ENCODE measurements at places on chromosomes 12 and 14.

- DNase-seq = no peak
Observed at GRCh38 chr12:131380965-131381705, 329.8 kb upstream of the SFSWAP start.

- DNase-seq = no peak
Observed at GRCh38 chr14:80926397-80927082, 15.0 kb downstream of the CEP128 start.

GRCh38 chr14:91835920-91836843 is 31.2 kb downstream of the TC2N start:
- DNase-seq = peak; percentile 85

- no peak for DNase-seq
Observed at GRCh38 chr12:26162905-26163304, 32.5 kb upstream of the SSPN start.

GRCh38 chr14:30874120-30874998 is at the start of gene COCH:
TSS of gene COCH (plus strand) at chr14:30874559. CDS start at chr14:30874939, 380 bp downstream.
- no peak for DNase-seq

GRCh38 chr12:5778821-5779220 is 166.2 kb downstream of the ANO2 start:
- no peak for DNase-seq

GRCh38 chr12:111741235-111741812 is 25.4 kb upstream of the ALDH2 start:
- DNase-seq = no peak

DNA sequence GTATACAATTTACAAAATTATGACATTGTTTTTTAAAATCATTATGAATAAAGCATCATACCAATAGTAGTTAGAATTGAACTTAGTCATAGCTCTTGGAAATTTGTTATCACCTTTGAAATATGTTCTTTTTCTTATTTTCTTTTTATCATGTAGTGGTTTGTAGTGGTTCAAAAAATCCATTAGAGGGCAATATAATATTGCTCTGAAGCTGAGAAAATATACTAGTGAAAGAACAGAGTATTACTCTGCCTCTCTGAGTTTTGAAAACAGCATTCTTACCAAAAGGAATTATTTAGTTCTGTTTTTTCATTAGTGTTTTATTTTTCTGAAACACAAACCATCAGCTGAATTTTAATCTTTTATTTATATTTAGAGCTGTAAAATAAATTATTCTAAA is 76.2 kb downstream of the PDZRN4 start:
- DNase-seq = no peak

- DNase-seq = no peak
Observed at GRCh38 chr12:108447168-108447832, 67.8 kb upstream of the FICD start.

DNA sequence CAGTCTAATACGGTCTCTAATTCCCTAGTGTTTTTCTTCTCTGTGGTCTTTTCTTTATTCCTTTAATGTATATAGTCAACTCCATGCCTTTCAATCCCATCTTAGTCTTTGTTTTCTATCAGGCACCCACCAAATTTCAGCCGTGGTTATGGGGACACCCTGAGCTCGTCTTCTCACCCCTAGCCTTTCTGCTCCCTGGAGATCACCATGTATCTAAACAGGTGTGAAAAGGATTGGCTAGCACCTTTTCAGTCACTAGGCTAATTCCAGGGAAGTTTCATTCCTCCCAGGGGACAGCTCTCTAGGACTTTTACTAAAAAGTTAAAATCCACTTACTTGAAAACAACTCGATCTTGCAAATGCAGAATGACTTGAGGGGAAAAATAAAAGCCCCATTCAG is 291.3 kb downstream of the ETNK1 start:
- no peak for DNase-seq

GRCh38 chr12:27493260-27493940 is 30.6 kb upstream of the PPFIBP1 start:
- no peak for DNase-seq

- no peak for DNase-seq
Observed at GRCh38 chr14:55329999-55330710, 58.9 kb downstream of the FBXO34 start.

DNA sequence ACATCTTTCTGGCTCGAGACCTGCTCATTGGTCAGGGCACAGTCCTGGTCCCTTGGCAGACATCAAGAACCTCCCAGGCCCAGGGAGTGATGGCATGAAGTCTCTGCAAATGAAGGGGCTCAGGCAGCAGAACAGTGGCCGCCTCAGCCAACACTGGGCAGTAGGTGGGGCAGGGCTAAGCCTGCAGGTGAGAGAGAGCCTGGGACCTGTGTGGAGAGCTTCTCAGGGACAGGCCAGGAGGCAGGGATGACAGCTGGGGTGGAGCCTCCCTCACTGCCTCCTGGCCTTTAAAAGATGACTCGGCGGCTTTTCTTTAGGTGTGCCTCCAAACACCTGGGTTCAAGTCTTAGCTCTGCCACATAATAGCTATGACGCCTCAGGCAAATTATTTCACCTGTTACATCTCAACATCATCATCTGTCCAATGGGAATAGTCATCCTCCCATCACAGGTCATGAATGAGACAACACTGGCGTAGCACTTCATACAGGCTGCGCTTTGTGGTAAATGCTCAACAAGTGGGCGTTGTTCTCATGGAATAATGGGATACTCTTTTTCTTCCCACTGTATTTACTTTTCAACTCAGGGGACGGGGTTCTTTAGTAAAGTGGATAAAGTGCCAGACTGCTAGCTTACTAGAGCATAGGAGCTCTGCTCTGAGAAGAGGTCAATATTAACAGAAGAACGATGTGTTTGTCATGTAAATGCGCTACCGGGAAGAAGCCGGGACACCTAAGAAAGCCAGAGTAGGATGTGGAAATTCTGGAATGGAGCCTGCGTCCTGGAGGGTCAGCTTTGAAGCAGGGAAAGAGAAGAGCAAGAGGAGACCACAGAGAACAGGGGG is 277.4 kb downstream of the FOXN3 start:
- no peak for DNase-seq

GRCh38 chr12:47033081-47033480 is 46.3 kb upstream of the PCED1B start:
- DNase-seq = no peak

GRCh38 chr12:40145896-40146295 is 40.0 kb upstream of the SLC2A13 start:
- DNase-seq = no peak

- DNase-seq = no peak
Observed at GRCh38 chr12:121858662-121859572, at the start of gene HPD. TSS of gene HPD (minus strand) at chr12:121858859. CDS start at chr12:121858823, 36 bp downstream.

GRCh38 chr12:96570579-96570978 is 81.2 kb downstream of the CFAP54 start:
- no peak for DNase-seq

- no peak for DNase-seq
Observed at GRCh38 chr14:43786066-43786762, 720.9 kb downstream of the FSCB start.

- DNase-seq = no peak
Observed at GRCh38 chr12:105947906-105948305, 190.8 kb downstream of the NUAK1 start.

DNA sequence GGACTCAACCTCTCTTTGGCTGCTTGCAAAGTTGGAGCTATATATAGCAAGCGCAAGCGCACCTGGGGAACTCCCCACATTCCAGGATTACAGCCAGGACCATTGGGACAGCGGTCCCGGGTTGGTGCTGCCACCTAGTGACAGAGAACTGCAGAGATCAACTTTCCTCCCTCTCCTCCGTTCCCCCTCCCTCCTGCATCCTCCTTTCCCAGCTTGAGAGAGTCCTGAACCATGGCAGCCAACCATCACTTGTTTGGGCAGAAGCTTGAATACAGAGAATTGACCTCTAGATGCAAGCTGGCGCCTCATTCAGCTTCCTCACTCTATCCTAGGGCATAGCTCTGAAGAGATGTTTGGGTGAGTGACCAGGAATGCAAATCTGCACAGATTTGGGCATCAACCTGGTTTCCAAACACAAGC is 17.4 kb upstream of the FLVCR2 start:
- peak; percentile 27 for DNase-seq

GRCh38 chr12:99809909-99810308 is 162.4 kb downstream of the GARIN6 start:
- no peak for DNase-seq

DNA sequence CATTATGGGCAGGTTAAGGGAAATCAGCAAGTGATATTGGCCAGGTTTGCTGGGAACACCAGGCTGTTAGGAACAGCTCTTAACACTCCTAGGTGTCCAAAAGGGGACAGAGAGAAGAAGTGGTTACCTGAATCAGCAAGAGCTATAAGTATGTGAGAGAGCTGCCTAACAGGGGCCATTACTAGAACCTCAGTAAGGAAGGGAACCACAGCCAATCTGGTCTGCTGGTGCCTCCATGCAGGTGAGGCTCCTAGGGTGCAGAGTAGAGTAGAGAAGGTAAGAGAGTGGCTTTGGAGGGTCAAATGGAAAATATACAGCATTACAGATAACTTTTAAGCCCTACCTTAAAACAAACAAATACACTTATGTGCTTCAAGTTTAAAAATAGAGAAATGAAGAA is 36.6 kb upstream of the CCT2 start:
- DNase-seq = no peak

Measured in stimulated activated CD8-positive, alpha-beta memory T cell treated with anti-CD3 and anti-CD28 coated beads, Interleukin-12 subunit alpha, Interleukin-12 subunit beta, amount 100 ng/mL, for 1 hour (primary cell).